ENCODE measurements at places on chromosomes 6 and 20. TPM values are rescaled to one million over a fixed set of nuclear protein-coding genes. Genes with fewer than 3 reads are reported as not detected.

GRCh38 chr20:59771506-59772372 is 161.7 kb downstream of the SYCP2 start:
- no peak overlapping the region for H3K27ac ChIP-seq
- no peaks in the 10 kb centered on the region for H3K4me1 ChIP-seq
- H3K36me3 ChIP-seq: no peaks in the 10 kb centered on the region
- DNase-seq: no peak

DNA sequence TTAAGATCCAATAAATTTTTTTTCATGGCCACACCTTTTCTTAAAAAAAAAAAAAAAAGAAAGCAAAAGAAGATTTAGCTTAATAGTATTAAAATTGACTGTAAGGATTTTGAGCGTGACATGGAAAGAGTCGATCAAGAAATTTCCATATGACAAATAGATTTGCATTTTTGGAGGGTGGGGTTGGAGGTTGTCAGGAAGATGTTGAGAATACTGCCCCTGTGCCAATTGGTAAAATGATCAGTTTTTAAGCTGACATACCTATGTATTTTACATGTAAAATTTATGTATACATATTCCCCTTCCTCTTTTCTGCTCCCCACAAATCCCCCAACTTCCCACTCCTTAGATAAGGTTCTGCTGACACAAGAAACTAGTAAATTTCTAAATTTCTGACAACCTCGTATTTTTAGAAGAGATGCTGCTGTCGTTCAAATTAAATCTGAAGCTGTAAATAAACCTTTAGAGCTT is 520.9 kb downstream of the CD83 start:
- no peaks in the 10 kb centered on the region for H3K36me3 ChIP-seq
- no peak overlapping the region for H3K4me3 ChIP-seq
- DNase-seq: no peak
- peaks cover 9% of the 10 kb centered on the region for H3K4me1 ChIP-seq

DNA sequence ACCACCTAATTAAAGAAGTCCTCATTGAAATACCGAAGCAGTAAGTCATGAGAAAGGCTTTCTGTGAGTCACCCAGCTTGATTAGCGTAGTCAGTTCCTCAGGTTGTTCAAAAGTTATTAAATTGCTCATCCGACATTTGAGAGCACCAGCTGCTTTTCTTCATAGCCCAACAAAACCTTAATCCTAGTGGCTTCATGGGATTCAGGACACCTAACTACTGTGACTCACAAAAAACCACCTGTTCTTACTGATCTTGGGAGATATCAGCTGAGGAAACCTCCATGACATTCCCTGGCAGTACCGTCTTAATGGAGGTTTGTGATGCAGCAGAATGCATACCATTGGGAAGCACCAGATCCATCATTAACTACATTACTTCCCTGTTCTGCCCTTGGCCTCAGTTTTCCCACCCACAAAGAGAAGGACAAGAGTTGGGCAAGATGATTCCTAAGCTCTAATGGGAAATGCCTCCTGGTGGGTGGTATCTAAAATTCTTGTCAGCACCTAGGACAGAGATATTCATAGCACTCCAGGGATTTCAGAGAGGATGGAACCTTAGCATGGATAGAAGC is 103.8 kb downstream of the KHDC1L start:
- DNase-seq: no peak
- H3K4me3 ChIP-seq: no peak overlapping the region
- H3K27me3 ChIP-seq: no peaks in the 10 kb centered on the region
- H3K4me1 ChIP-seq: no peaks in the 10 kb centered on the region
- H3K36me3 ChIP-seq: no peaks in the 10 kb centered on the region
- H3K27ac ChIP-seq: no peak overlapping the region

- no peaks in the 10 kb centered on the region for H3K27me3 ChIP-seq
- no peak overlapping the region for H3K27ac ChIP-seq
- H3K4me1 ChIP-seq: no peaks in the 10 kb centered on the region
- no peak for DNase-seq
Observed at GRCh38 chr6:89536231-89536630, 102.3 kb downstream of the LYRM2 start.

- H3K36me3 ChIP-seq: peaks cover 4% of the 10 kb centered on the region
- no peaks in the 10 kb centered on the region for H3K27me3 ChIP-seq
- peaks cover 23% of the 10 kb centered on the region for H3K4me1 ChIP-seq
- no peak overlapping the region for H3K4me3 ChIP-seq
- peak overlapping the region; percentile 51 for H3K27ac ChIP-seq
Observed at GRCh38 chr6:36514554-36515456, 32.5 kb downstream of the STK38 start.

DNA sequence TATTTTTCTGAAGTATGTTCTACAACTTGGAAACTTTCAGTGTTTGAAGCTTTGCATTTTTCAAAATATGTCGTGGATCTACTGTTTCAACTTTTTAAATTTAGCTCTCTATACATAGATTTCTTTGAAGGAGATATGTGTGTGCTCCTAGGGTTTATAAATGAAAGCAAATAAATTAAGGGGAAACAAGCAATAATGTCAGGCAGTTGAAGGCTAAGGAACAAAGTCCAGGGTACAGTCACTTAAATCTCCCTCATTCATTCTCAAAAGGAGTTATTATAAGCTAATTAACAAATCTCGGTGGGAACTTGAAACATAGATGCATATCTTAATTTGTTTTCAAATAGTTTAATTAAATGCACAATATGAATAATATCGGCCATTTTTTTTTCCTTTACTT is 79.4 kb downstream of the SAMD5 start:
- no peaks in the 10 kb centered on the region for H3K4me1 ChIP-seq
- H3K27ac ChIP-seq: no peak overlapping the region
- H3K27me3 ChIP-seq: no peaks in the 10 kb centered on the region
- H3K36me3 ChIP-seq: no peaks in the 10 kb centered on the region

DNA sequence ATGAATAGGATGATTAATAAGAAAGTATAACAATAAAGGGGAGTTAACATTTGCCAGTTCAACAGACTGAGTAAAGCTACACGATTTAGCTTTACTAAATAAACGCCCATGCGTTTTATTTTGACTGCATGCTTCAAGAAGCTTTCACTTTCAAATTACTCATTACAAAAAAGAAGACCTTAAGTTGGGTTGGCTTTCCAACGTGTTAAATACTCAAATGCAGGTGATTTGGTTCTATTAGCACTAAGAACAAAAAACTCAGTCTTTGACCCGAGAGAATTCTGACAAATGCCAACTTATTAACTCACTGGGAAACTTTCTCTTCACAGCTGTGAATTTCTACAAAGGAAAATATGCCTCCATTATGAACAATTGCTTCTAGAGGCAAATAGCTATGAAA is 24.8 kb downstream of the RNF146 start:
- H3K27me3 ChIP-seq: no peaks in the 10 kb centered on the region
- H3K27ac ChIP-seq: no peak overlapping the region
- no peak overlapping the region for H3K4me3 ChIP-seq
- H3K36me3 ChIP-seq: peaks cover 11% of the 10 kb centered on the region
- no peak for DNase-seq
- H3K4me1 ChIP-seq: no peaks in the 10 kb centered on the region

DNA sequence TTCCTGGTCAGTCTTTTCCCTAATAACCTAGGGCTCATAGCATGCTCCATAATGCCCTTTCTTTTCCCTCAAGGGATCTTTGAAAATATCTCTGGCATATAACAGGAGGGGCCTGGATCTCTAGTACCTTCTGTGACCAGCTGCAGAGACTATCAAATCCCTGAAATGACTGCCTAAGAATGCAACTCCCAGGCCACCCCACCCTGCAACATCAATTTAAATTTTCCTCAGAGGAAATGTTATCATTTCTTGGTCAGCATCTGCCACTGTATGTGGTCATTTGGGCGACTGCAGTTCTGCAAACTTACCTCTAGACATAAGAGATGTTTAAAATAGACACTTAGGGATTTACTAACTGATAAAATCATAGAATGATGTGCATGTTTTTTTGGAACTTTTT is 200.2 kb downstream of the KCNQ5 start:
- no peak overlapping the region for H3K4me3 ChIP-seq
- no peaks in the 10 kb centered on the region for H3K4me1 ChIP-seq
- DNase-seq: no peak
- H3K27me3 ChIP-seq: no peaks in the 10 kb centered on the region
- H3K27ac ChIP-seq: no peak overlapping the region

- H3K36me3 ChIP-seq: no peaks in the 10 kb centered on the region
- no peaks in the 10 kb centered on the region for H3K27me3 ChIP-seq
- H3K4me1 ChIP-seq: no peaks in the 10 kb centered on the region
- no peak overlapping the region for H3K4me3 ChIP-seq
Observed at GRCh38 chr6:65896140-65896539, 189.1 kb upstream of the EYS start.

GRCh38 chr20:62311150-62311549 is 8.4 kb downstream of the ADRM1 start:
- no peaks in the 10 kb centered on the region for H3K36me3 ChIP-seq
- peaks cover 2% of the 10 kb centered on the region for H3K4me1 ChIP-seq
- no peak overlapping the region for H3K4me3 ChIP-seq
- DNase-seq: no peak
- no peaks in the 10 kb centered on the region for H3K27me3 ChIP-seq

DNA sequence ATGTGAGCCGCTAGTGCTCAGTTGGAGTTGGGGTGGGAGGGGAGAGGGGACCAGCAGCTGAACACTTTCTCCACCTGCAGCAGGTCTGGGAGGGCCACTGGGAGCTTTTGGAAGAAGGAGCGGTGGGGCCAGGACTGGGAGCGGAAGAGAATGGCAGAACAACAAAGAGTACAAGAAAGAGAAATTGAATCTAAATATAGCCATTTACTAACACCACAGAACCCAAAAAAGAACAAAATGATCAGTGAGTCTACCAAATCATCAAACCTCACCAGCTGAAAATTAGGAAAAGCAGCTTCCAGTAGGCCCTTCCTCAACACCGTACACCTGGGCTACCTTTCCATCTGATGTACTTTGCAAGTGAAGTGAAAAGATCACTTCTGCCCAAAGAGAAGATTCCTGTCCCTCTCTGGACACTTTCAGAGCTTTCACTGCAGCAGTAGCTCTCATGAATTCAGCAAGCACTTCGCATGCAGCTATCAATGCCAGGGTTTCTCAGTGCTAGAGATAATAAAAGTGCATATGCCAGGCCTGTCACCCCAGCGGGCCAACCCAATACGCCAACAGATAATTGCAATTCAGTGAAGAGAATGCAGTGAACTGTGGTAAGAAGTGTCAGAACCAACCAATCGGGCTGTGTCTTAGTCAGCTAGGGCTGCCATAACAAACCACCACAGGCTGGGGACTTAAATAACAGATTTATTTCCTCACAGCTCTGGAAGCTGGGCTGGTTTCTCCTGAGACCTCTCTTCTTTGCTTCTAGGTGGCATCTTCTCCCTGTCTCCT is 597 bp downstream of the LY86 start:
- no peaks in the 10 kb centered on the region for H3K27me3 ChIP-seq
- H3K36me3 ChIP-seq: no peaks in the 10 kb centered on the region
- no peak overlapping the region for H3K27ac ChIP-seq
- no peak for DNase-seq
- H3K4me3 ChIP-seq: no peak overlapping the region

GRCh38 chr6:5531161-5531560 is 269.8 kb downstream of the FARS2 start:
- H3K27me3 ChIP-seq: no peaks in the 10 kb centered on the region
- no peak overlapping the region for H3K27ac ChIP-seq
- no peak overlapping the region for H3K4me3 ChIP-seq
- DNase-seq: no peak

DNA sequence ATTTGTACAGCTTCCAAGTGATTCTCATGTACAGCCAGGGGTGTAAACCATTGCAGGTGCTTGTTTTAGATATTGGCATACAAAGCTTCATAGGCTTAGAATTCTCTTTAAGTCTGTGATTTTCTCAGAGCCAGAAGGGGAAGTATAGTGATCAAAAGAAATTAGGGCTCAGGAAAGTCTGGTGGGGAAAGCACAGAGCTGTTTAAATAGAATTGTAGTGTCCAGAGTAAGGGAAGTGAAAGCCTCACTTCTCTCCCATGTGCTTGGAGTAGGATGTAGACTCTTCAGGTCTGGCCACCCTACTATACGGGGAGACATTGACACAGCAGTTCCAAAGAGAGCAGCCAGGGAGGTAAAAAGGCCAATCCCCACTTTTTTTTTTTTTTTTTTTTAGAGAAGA is 10.4 kb downstream of the GCNT2 start:
- H3K4me3 ChIP-seq: no peak overlapping the region
- no peaks in the 10 kb centered on the region for H3K36me3 ChIP-seq
- no peaks in the 10 kb centered on the region for H3K27me3 ChIP-seq
- DNase-seq: no peak

GRCh38 chr6:106315765-106316374 is 9.7 kb downstream of the ATG5 start:
- no peak overlapping the region for H3K27ac ChIP-seq
- H3K4me3 ChIP-seq: no peak overlapping the region
- H3K27me3 ChIP-seq: no peaks in the 10 kb centered on the region

DNA sequence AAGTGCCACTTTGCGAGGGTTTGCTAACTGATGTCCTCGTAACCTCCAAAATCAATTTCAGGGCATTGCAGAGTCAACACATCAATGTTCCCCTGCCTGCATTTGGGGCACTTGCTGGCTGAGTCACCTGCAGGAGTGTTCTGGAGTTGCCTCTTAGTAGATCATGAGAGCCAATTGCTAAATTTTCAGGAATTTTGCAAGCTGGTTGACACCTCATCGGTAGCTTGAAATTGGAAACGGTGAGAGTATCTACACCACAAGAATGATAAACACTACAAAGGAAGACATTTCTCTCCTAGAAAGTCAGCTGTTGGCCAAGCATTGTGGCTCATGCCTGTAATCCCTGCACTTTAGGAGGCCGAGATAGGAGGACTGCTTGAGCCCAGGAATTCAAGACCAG is 10.8 kb upstream of the BFSP1 start:
- H3K4me1 ChIP-seq: no peaks in the 10 kb centered on the region
- H3K36me3 ChIP-seq: no peaks in the 10 kb centered on the region
- H3K27ac ChIP-seq: no peak overlapping the region

- H3K4me1 ChIP-seq: no peaks in the 10 kb centered on the region
- H3K27me3 ChIP-seq: no peaks in the 10 kb centered on the region
- H3K36me3 ChIP-seq: no peaks in the 10 kb centered on the region
Observed at GRCh38 chr6:153334121-153334520, 203.0 kb upstream of the RGS17 start.

- H3K27me3 ChIP-seq: no peaks in the 10 kb centered on the region
- no peak overlapping the region for H3K4me3 ChIP-seq
- H3K27ac ChIP-seq: no peak overlapping the region
- H3K4me1 ChIP-seq: peaks cover 32% of the 10 kb centered on the region
Observed at GRCh38 chr20:16552015-16552414, 21.2 kb downstream of the KIF16B start.

GRCh38 chr6:143098054-143098671 is 37.5 kb downstream of the AIG1 start:
- H3K4me3 ChIP-seq: no peak overlapping the region
- no peak for DNase-seq
- H3K4me1 ChIP-seq: no peaks in the 10 kb centered on the region
- no peaks in the 10 kb centered on the region for H3K27me3 ChIP-seq
- no peak overlapping the region for H3K27ac ChIP-seq

GRCh38 chr20:44204156-44204831 is 6.3 kb downstream of the OSER1 start:
- no peaks in the 10 kb centered on the region for H3K27me3 ChIP-seq
- H3K4me1 ChIP-seq: peaks cover 4% of the 10 kb centered on the region
- no peak for DNase-seq
- no peak overlapping the region for H3K27ac ChIP-seq

Gene C4B
- 578 TPM for polyA plus RNA-seq

Gene TCP11
- polyA plus RNA-seq: 0.41 TPM

Gene HLA-DPB1
- 141 TPM for polyA plus RNA-seq

Gene C6orf141
- polyA plus RNA-seq: not detected

Gene HDAC2
- 51.9 TPM for polyA plus RNA-seq

Gene B3GALT4
- 14.0 TPM for polyA plus RNA-seq

Gene LINC00237
- not detected for polyA plus RNA-seq

Data from kidney (tissue), 22 donors.